Osteoblast (primary cell): ENCODE measurements at places on chromosomes 7 and 10. TPM values are rescaled to one million over a fixed set of nuclear protein-coding genes. Genes with fewer than 3 reads are reported as not detected.
A peak's percentile ranks its signal among the peaks of the same experiment; 100 is the strongest.

LIPN gene
- not detected in 2 replicates for total RNA-seq

ZNF3 gene
- 30.4 and 33.9 TPM in 2 replicates for total RNA-seq

GJD4 gene
- total RNA-seq = under 0.01 TPM in 1 of 2 replicates, not detected in the other

DNA sequence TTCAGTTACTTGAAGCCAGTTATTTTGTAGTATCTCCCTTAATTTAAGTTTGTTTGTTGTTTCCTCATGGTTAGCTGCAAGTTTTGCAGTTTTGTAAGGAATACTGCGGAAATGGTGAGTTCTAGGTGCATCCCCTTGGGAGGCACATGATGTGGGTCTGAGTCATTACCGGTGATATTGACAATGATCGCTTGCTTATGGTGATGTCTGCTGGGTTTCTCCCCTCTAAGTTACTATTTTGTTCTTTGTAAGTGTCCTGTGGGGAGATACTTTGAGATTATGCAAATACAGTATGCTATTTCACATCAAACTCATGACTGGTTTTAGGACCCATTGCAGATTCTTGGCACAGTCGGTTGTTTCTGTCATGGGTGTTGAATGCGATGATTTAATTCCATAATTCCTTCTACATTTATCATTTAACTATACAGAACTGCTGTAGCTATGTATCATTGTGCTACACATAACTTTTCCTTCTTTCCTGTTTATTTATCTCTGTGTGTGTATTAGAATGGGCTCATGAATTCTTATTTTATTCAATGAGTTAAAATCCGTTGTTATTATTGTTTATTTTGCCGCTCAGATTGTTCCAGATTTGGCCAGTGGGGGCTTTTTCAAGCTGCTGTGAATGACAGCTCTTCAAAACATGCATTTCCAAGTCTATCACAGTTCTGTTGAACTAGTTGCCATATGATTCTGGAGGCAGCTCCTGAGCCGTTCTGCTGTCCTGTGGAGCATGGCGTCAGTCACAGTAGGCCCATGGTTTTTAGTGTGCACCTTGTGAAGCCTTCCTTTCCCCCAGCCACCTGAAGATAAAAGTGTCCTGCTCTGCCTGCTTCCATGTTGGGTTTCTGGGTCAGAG is 18.4 kb downstream of the TSPAN14 start:
- DNase-seq = peak; percentile 92

- no peak for DNase-seq
Observed at GRCh38 chr7:116431787-116432526, 67.6 kb upstream of the CAV2 start.

DNA sequence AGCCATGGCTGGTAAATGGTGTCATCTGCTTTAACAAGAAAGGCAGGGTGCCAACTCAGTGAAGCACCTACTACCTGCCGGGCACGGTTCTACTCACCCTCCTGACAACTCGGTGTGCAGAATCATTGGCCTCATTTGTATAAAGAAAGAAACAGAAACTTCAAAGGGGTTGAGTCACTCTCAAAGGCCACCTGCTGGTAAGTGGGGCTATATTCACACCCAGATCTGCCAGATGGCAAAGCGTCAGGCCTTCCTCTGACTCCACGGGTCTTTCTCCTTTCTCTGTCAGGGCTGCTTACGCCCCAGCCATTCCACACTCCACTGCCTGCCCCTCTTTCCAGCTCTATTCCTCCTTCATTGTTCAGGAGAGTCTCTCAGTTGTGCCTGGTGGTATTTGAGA is 309.2 kb downstream of the GFRA1 start:
- no peak for DNase-seq

DNA sequence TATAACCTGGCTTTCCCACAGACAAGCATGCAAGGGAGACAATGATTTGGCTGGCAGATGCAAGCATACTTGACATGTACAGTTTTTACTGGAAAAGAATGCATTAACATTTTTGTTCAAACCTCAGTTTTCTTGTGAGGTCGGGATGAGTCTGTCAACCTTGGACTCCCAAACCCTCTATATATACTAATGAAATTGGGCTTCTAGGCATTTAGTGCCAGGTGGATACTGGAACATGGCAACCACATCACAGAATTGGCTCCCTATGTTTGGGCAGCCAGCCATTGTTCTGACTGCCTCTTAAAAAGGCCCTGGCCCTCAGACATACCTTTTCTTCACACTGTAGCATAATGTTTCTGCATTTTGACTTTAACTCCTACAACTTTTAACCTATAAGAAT is 39.1 kb downstream of the CDK6 start:
- no peak for DNase-seq

DNA sequence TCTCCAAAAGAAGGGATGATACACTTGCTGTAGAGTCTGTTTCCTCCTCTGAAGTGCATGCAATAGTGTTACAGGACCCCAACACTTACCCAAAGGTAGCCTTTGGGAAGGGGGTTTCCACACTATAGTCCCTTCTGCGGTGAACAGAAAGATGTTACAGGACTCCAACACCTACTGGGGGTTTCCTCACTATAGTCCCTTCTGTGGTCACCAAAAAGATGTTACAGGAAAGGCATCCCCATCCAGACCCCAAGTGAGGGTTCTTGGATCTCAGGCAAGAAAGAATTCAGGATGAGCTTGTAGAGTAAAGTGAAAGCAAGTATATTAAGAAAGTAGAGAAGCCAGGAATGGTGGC is 69.2 kb upstream of the PIK3CG start:
- no peak for DNase-seq

GRCh38 chr10:75397496-75398199 is 3.9 kb downstream of the ZNF503 start:
- DNase-seq = peak; percentile 79

- DNase-seq = no peak
Observed at GRCh38 chr10:108709927-108710722, 1213.2 kb downstream of the XPNPEP1 start.

GRCh38 chr7:43727494-43727893 is 1.8 kb downstream of the COA1 start:
- DNase-seq = no peak

- no peak for DNase-seq
Observed at GRCh38 chr10:48470115-48470892, 134.6 kb downstream of the ARHGAP22 start.

DNA sequence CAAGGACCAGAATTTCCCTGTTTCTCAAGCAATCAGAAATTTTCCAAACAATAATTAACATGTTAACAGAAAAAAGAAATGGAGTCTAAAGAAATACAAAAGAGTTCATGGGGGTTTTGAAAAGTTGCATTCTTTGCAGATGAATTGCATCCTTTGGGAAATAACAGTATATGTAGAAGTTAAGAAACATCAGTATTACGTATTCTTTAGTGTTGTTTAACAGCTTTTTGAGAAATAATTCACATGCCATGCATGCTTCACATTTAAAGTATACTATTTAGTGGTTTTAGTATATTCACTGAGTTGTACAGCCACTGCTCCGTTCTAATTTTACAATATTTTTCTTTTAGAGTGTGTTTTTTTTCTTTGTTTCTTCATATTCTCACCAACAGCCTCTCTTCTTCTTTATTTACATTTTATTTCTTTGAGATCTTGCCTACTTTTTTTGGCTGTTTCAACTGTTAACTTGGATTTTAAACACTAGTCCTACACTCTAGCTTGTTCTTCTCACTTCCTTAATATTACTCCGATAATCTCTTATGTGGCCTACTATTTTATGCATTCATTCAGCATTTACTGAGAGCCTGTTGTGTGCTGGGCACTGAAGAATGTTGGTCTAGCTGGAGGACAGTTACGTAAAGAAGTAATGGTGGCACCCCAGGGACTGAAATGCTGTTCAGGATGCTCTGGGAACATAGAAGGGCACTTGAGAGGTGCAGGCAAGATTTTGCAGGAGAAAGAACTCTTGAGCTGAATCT is 330.1 kb downstream of the EXOC4 start:
- peak; percentile 80 for DNase-seq

DNA sequence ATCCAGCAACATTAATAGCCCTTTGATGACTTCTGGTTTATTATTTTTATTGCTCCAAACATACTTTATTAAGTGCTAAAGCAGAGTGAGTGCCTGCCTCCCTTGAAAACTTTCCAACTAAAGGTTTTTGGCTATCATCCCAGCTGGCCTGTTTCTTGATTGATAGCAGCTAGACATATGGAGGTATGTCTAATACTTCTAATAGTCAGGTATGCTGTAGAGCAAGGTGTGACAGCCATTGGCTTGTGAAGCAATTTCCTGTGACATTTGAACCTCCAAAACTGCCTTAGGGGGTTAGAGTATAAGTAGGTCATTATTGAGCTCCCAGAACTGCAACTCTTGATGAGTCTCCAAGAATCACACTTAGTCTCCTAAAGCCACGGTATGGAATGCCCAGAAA is 55.8 kb downstream of the LOXL4 start:
- no peak for DNase-seq

GRCh38 chr10:25912866-25913265 is 21.2 kb upstream of the MYO3A start:
- DNase-seq = no peak

- peak; percentile 91 for DNase-seq
Observed at GRCh38 chr7:74202841-74203556, 6.8 kb upstream of the LAT2 start.

- no peak for DNase-seq
Observed at GRCh38 chr7:20249920-20250319, 32.7 kb upstream of the MACC1 start.

DNA sequence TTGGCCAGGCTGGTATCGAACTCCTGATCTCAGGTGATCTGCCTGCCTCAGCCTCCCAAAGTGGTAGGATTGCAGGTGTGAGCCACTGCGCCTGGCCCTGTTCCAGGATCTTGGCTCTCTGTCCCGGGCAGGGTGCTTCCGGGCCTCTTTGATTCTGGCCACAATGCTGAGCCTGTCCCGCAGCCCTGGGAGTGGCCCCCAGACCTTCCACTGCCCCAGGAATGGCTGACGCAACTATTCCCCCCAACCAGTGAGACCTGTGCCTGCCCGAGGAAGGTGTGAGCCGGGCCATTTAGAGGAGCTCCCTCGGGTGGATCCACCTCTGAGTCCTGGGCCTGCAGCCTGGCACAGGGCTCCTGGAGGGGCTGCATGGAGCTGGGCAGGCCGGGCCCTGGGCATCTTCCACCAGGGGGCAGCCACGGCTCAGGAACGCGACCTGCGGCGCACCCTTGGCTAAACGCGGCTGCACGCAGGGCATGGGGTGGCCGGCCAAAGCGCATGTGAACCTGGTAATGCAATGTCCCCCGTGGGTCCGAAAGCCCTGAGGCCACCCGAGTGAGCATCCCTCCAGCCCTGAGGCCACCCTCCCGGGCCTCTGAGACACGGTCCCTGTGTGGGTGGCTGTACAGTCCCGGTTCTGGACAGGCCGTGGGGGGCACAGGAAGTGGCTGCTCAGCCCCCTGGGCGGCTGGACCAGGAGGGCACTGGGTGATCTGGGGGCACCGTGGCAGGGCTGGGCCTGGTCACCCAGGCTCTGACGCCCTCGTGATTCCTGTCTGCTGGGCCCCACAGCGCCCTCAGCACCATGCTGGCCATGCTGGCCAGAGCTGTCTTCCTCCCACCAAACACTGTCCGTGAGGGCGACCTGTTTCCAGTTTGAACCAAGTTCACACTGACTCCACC is 24.8 kb downstream of the GRIFIN start:
- peak; percentile 99 for DNase-seq

DNA sequence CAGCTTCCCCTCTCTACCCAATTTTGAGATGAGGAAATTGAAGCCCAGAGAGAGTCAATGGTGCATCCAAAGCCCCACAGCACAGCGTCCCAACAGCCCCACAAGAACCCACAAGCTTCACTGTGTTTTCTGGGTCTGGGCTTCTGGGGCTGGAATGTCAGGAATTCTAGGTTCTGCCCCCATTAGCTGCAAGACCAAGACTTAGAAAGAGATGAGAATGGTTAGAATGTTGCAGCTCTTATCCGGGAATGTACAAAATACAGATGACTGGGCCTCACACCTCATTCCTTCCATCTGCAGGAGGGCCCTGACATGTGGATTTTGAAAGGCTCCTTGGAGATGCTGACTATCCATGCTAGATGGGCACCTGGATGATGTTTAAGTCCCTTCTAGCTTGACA is 6.0 kb upstream of the SGPL1 start:
- DNase-seq = no peak
